ENCODE measurements at places on chromosomes 16 and 17.

- no peak for DNase-seq
Measured at GRCh38 chr16:68503334-68503733, 35.8 kb upstream of the ZFP90 start.

DNA sequence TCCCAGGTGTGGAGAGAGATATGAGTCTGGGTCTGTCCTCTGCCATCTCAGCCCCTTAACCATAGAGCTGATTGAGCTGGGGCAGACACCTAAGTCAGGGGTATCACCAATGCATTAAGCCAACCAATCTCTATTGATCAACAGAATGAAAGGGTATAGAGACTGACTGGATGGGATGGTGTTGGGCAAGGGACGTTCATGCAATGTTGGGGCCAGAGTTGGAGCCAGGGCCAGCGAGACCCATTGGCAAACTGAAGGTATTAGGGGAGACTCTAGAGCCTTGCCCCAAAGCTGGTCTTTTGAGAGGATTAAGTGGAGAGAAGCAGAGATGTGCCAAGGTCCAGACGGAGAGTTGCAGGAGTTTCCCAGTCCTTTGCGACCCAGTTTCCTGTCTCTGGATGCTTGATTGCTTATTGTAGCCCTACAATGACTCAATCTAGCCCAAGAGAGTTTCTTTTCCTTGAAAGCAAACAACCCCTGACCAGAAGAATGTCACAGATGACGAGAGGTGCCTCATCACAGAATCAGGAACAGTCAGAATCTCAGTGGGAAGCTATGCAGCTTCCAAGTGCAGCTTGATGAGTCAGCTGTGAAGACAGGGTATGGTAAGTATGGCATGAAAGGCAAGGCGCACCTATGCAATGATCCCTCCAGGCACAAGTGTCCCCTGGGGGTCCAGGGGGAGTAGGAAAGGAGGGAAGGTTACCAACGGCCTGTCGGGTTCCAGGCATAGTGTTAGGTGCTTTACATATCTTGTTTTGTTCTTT, 137.2 kb downstream of the UTP18 start:
- DNase-seq, result no peak

GRCh38 chr17:68383443-68384321, 73.6 kb downstream of the WIPI1 start:
- peak; percentile 27 for DNase-seq

GRCh38 chr17:46822388-46822921, 4.0 kb upstream of the WNT3 start:
- no peak for DNase-seq

GRCh38 chr16:60792437-60792836, 1243.8 kb downstream of the CDH8 start:
- no peak for DNase-seq

DNA sequence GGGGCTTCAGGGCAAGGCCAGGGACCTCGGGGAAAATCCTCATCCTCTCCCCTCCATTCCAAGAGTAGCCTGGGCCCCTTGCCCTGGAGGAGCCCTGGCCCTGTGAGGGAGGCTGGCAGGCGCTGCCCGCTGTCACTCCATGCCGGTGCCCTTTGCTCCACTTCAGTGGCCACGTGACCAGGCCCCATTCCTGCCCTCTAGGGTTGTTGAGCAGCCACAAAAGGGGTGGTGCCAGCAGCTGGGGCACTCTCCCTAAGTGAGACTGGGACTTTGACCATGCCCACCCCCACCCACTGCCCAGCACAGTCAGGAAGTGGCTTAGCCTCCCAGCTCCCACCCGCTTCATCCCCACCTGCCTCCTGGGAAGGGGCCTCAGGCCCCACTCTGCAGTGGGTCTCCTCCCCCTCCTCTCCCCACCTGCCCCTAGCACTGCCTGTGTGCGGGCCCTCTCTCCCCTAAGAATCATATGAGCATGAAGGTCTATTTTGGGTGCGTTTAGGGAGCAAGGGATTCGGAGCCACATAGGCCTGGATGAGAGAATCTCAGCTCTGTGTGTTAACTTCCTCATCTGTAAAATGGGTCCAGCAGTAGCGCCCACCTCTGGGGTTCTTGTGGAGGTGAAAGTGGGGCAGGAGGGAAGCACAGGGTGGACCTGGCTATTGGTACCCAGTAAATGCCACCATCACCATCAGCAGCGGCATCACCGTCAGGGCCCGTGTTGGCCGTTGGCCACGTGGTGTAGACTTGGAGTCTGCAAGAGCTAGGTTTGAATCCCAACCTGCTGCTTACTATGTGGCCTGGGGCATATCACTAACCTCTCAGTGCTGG, 7.2 kb downstream of the PDK2 start:
- no peak for DNase-seq

DNA sequence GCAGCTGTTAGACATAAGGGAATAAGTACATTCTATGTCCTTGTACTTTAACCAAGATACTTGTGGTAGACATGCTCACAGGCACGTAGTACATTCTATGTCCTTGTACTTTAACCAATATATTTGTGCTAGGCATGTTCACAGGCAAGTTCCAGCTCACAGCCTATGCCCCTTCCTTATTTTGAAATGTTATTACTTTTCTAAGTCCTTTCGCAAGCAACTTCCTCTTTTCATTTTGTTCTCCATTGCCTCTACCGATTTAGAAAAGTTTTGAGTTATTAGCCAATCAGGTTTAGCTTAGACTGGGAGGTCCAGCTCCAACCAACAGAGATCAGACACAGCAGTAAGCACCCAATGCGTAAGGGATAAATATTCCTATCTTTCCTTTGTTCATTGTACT, 60.1 kb upstream of the NUDT7 start:
- DNase-seq, result no peak

DNA sequence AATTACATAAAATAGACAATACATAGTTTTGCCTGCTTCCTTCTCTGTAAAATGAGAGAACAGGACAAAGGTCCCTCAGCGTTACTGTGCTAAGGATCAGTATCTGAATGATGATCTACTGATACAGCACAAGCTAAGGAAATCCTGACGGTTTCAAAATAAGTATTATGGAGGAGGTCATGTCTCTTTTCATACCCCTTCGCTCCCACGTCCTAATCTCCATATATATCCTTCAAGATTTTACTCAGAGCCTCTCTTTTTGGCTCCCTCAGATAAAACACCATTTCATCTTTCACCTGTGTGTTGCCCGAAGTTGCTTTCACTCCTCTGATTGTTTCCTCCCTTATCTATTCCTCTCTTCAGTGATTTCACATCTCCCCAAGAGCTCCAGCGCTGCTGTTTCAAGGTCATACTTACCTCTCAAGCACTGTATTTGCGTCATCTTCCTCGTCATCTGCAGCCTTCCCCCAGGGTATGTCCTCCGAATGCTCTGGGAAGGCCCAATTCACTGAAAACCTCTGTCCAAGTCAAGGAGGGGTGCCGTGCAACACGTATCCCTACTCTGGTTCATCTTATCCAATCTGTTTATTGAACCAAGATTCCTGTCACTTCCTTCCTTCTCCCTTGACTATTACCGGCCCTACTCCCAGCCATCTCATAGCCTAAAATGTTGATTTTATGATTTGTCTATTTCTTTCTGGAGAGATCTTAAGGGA, 1.2 kb upstream of the BLTP2 start:
- no peak for DNase-seq

DNA sequence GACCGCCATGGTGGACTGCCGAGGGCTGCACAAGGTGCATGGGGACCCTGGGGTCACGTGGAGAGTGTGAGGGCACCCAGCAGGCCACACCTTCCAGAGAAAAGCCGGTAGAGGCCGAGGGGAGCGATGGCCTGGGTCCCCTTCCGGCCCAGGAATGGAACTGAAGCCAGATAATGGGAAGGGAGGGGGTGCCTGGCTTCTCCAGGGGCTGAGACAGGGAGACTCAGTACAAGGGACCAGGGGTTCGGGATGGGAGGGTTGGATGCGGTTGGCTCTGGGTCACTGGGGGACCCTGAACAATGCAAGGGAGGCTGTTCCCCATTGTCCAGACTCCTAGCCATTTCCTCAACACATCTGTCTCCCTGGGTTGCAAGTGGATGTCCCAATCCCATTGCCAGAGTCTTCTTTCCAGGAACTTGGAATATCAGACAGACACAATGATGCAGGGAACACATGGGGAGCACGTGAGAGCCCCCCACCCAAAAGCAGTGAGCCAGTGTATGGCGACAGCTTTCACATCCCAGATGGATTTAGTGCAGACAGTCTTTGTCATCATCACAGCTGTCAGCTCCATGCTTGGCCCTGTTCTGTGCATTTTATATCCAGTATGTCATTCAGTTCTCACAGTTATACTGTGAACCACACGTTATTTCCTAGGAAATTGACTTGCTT, 23.6 kb upstream of the DNAI2 start:
- DNase-seq, result no peak

GRCh38 chr16:55297062-55297909, 26.7 kb upstream of the IRX6 start:
- DNase-seq, result no peak

DNA sequence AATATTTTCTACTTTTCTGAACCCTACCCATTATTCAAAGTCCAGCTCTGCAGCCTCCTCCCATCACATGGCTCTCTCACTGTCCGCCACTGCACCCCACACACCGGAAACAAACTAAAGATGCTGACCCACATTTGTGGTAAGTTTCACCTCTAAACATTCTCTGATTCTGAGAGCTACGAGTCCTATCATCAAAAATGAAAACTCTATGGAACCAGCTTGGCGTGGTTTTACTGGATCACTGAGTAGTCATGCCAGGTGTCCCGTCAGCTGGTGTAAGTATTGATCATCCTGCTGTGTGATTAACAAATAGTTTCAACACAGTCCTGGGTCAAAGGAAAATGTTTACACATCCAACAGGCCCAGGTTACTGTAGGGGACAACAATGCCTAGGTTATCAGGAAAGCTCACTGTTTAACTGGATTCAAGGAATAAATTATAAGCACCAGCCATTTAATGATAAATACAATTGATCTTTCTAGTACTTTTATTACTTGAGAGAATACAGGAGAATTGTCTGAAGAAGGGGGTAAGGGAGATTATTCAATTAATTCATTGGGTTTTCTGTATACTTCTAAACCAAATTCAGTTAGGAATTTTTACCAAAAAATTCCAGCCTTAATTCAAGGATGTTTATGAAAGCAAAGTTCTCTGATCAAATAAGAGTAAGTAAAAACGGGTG, 33.9 kb downstream of the CYTH1 start:
- peak; percentile 71 for DNase-seq

GRCh38 chr17:13036751-13037150, 18.9 kb upstream of the ELAC2 start:
- no peak for DNase-seq

DNA sequence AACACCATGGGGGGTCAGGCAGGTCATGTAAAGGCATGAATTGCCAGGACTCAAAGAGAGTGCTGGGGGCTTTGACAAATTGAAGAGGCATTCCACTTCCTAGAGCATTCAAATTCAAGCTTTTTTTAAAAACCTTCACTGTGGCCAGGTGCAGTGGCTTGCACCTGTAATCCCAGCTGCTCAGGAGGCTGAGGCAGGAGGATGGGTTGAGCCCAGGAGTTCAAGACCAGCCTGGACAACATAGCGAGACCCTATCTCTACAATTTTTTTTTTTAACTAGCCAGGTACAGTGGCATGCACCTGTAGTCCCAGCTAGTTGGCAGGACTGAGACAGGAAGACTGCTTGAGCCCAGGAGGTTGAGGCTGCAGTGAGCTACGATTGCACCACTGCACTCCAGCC, 17.2 kb downstream of the ABCC12 start:
- no peak for DNase-seq

- no peak for DNase-seq
Measured at GRCh38 chr17:43211123-43211479, 574 bp upstream of the TMEM106A start.

DNA sequence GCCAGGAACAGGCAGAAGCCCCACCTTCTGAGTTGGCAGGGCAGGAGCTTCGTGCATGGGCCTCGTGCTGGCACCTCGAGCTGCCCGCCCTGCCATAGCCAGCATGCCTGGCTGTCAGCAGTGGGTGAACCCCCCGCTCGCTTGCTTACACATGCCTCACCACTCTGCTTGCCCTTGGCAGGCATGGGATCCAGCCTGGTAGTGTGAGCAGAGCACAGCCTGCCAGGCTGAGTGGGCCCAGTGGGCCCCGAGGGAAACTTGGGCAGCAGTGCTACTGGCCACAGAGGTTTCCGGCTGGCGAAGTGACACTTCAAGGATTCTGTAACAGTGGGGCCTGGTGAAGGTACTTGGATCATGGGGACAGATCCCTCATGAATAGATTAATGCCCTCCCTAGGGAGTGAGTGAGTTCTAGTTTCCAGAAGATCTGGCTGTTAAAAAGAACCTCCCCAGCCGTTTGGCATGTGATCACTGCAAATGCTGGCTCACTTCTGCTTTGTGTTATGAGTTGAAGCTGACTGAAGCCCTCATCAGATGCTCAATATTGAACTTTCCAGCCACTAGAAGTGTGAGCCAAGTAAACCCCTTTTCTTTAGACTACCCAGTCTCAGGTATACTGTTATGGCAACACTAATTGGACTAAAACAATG, 114.7 kb downstream of the BCAS3 start:
- DNase-seq, result no peak

DNA sequence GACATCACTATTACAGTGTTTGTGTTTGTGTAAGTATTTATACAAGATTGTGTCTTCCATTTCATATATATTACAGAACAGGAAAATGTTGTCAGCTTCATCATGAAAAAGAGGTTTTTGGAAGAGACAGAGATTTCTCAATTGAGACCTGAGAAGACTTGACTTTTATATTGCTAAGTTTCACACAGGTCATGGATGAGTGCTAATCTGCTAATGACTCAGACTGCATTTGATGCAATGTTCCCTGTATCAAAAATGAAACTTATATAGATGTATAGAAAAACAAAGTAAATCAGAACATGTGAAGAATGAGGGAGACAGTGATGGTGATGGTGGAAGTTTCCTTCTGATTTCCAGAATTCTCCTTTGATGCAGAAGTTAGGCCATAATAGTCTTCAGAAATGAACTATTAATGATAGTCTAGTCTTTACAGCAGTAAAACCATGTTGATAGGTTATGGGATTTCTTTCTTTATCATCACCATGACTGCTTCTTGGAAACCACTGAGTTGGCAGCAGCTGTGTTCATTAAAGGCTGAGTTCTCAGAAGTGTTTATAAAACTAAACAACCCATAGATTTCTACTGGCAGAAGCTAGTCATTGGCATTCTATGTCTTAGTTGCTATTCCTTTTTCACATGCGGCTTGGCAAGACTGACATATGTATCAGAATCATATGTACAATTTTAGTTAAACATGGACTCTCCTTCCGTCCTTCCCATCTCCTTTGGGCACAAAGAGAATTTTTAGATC, 56.1 kb downstream of the PCTP start:
- DNase-seq, result no peak

DNA sequence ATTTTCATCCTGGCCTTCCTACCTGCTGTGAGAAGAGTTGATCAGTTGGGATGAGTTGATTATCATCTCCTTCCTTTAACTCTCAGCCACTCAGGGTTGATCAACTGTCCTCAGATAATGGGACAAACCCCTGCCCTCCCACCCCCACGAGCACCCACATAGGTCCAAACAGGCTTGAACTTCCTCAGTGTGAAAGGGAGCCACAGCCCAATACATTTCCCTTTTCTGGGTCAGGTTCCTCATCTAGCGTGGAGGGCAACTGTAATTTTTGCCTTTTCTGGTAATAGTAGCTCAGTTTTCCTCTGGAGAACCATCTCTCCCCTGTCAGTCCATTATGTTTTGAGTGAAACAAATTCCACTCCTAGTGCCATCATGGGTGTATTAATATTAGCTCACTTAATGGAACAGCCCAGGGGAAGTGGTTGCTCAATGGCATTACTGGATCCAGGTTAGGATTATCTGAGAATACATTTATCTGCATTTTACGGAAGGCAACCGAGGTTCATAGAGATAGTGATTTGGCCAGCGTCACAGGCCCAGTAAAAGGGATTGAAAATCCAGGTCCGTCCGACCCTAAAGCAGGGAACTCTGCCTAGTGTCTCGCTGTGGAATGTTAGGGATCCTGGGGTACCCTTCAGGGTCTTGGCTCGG, 476 bp upstream of the LPCAT2 start:
- no peak for DNase-seq
